ENCODE measurements at places on chromosomes 1 and 21.

- DNase-seq: no peak
Measured at GRCh38 chr1:221981461-221981860, 239.6 kb upstream of the DUSP10 start.

DNA sequence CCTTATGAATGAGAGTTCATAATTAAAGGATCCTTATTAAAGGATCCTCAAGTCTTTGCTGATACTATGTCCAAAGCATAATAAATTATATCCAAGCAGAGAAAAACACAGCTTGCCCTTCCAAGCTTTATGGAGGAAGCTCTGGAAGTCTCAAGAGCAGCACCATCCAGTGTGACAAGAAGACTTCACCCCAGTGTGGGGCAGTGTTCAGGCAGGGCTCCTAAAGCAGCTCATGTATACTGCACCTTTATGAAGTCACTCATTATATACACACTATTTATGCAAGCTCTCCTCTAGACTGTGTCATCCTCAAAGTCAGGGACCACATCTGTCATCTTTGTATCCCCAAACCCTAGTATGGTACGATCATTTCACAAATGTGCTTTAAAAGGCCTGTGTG, 11.9 kb upstream of the CCN1 start:
- DNase-seq: no peak

DNA sequence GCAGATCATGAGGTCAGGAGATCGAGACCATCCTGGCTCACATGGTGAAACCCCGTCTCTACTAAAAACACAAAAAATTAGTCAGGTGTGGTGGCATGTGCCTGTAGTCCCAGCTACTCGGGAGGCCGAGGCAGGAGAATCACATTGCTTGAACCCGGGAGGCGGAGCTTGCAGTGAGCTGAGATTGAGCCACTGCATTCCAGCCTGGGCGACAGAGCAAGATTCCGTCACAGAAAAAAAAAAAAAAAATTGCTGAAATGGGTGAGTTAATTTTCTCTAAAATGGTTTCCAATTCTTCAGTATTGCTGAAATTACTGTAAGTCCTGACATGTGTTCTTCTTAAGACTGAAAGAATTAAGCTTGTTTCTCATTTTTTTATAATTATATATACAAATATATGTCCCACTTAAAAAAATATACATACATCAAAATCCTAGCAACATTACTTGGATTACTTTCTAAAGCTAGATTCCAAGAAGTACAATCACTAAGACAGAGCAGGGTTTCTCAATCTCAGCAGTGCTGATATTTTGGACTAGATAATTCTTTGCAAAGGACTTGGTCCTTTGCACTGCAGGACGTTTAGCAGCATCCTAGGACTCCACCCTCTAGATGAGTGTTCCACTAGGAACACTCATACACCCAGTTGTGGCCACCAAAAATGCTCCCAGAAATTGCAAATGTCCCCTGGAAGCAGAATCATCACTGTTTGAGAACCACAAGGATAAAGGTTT, 24.8 kb downstream of the ZNHIT6 start:
- no peak for DNase-seq

DNA sequence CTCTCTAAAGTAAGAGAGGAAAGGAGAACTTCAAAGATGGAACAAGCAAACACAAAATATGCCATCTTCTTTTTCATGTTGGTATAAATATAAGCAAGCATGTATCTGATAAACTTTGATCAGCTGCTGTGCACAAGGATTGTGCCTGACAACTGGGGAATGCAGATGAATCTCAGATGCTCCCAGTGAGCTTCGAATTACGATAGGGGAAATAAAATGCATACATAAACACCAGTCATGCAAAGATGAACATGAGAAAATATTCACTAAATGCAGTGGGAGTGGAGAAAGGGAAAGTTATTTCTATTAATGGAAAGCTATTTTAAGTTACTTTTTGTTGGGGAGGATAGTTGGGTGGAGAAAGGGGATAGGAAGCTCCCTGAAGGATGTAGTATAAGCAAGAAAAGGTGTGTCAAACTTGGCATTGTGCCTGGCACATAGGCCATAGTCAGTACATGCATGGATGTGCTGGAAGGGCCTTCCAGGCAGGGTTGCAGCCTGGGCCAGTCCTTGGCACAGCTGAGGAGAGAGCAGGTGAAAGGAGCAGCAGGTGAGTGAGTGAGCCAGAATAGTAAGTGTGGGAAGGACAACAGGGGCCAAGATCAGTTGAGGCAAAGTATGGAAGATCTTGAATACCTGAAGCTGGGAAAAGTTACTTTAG, 57.8 kb upstream of the PGD start:
- no peak for DNase-seq

GRCh38 chr21:40337981-40338380, 470.7 kb downstream of the PCP4 start:
- no peak for DNase-seq

GRCh38 chr1:56542651-56543050, 36.7 kb downstream of the PLPP3 start:
- DNase-seq: no peak

- DNase-seq: no peak
Measured at GRCh38 chr21:16376673-16377072, 646.9 kb downstream of the USP25 start.

- DNase-seq: no peak
Measured at GRCh38 chr1:89822109-89822962, 1.5 kb downstream of the LRRC8D start.

GRCh38 chr1:15186846-15187151, 33.3 kb downstream of the TMEM51 start:
- DNase-seq: no peak

DNA sequence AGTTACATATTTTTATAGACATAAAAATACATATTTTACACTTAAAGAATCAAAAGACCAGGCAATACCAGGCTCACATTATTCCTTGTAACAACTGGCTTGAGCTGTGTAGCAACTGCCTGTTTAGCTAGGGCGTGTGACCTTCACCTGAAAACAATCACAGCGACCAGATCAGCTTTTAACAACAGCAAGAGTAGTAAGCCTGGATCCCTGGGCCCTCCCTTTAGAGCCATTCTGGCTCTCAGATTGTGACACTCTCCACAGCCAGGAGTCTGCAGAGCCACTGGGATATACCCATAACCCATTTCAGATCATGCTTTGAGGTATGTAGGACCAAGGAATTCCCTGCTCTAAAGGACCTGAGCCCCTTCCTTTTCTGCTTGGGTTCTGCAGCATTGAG, 29.4 kb upstream of the GNG4 start:
- DNase-seq: no peak

- no peak for DNase-seq
Measured at GRCh38 chr1:58573705-58574591, 3.1 kb downstream of the TACSTD2 start.

DNA sequence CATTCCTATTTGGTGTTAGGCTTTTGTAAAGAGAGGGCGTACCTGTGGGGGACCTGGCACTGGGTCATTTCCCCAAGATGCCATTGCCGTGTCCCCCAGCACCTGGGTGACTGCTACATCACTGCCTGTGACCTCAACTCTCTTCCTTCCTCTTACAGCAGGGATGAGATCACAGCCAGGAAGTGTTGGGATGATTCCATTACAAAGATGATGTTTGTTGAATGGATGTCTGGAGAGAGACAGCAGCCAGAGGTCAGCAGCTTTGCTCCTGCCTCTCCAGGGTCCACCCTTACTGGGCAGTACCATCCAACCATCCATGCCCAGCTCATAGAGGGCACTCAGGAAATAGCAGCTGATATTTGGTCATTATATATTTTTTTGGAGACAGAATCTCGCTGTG, 35.1 kb downstream of the TMEM51 start:
- DNase-seq: no peak

DNA sequence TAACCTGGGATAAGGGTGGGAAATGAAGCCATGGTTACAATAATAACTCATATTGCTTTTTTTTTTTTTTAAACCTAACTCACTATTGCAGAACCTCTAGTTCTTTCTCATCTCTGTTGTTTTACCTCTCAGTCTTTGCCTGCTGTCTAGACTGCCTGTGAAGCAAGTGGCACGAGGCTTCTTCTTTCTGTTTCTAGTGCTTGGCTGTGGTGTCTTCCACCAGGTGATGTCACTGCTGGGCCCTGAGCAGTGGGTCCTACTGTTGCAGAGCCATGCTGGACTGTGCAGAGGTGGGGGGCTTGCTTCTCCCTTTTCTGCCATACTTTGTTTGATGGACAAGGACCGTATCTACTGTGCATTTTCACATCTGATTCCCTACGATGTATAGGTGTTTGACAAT, 51.7 kb downstream of the ZNF326 start:
- no peak for DNase-seq

GRCh38 chr1:37945743-37946702, 830 bp downstream of the INPP5B start:
- DNase-seq: no peak

DNA sequence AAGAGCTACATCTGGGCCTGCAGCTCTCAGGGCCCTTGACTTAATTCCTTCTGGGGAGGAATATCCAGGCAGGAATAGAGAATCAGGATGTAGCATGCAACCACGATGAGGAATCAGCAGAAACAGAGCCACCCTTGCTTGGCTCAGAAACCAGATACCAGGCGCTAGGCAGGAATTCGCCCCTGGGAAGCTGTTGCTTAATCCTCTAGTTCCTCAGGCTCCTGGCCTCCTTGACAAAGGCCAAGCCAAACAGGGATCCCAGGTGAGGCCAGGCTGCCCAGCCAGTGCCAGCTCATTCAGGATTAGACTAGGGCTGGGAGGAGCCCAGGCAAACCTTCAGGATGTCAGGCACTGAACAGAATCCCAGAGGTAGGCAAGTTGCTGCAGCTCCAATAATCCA, 48.2 kb upstream of the IRF2BP2 start:
- DNase-seq: no peak

GRCh38 chr1:93453911-93454310, 6.0 kb downstream of the FNBP1L start:
- no peak for DNase-seq

GRCh38 chr1:211323156-211324063, 3.2 kb upstream of the TRAF5 start:
- peak; percentile 66 for DNase-seq

DNA sequence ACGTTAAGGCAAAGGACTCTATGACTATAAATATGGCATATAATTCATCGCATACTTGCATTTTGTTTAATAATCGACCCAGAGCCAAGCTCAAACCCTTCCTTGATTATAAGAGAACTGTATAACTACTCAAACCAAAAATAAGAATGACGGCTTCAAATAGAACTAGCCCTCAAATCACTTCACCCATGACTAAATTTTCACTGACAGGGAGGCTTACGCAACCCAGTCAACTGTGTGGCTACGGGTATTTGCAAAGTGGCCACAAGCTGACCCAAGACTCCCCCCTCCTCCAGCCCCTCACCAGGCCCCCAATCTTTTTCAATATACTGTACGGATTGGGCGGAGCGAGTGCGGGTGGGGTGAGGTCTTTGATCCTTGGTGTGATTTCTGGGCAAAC, 268.3 kb downstream of the ASTN1 start:
- DNase-seq: no peak

DNA sequence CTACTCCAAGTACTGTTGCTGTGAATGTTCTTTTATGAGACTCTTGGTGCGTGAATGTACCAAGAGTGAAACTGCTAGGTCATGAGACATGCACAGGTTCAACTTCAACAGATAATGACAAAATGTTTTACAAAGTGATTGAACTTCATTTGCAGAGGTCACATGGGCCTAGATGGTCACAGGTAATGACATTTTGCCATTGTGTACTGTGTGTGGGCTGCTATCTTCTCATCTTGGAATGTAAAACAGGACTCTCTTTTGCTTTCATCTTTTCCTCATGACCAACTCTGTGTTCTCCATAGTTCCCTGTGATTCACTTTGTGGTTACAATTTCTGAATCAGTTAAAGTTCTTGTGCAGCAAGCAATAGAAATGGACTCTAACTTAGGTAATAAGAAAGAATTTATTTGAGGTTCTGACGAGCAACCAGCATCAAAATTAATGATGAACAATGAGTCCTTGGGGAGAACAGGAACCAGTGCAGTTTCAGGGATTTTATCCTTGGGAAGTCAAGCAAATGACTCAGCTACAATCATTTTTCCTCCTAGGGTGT, 16.2 kb upstream of the TSNAX start:
- DNase-seq: no peak

- no peak for DNase-seq
Measured at GRCh38 chr1:193417945-193418744, 231.7 kb upstream of the B3GALT2 start.

DNA sequence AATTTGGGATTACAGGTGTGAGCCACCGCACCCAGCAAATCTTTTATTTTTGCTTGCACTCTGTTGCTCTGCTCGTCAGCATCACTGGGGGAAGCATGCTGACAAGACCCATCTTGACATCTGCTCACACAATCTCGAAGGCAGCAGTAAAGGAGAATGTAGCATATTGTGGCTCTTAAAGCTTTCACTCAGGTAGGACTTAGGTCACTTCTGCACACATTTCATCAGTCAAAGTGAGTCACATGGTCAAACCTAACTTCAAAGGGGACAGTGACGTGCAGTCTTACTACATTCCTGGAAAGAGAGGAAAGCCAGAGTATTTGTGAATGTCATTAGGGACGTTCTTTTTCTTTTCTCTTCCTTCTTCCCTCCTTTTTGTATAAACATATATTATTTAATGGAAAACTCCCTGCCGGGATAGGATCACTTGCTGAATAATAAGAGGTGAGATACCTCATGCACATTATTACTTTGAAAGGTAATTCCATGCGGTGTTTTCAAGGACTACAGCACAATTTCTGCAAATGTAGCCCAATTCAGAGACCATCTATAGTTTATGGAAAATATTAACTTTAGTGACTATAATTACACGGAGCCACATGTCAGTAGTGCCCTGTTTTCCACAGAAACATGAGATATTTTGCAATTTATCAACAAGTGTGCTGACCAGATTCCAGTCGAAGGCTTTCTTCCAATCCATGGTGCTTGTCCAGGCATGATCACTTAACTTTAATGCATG, 19.3 kb upstream of the ACBD6 start:
- DNase-seq: no peak

GRCh38 chr1:208243967-208244916, at the start of gene PLXNA2:
Gene PLXNA2 (minus strand): TSS chr1:208244384. CDS start chr1:208217922, 26,462 bp downstream.
- DNase-seq: peak; percentile 77

- no peak for DNase-seq
Measured at GRCh38 chr21:27206368-27206982, 239.6 kb upstream of the ADAMTS5 start.

GRCh38 chr1:44467566-44467965, 62.5 kb downstream of the RNF220 start:
- DNase-seq: no peak

DNA sequence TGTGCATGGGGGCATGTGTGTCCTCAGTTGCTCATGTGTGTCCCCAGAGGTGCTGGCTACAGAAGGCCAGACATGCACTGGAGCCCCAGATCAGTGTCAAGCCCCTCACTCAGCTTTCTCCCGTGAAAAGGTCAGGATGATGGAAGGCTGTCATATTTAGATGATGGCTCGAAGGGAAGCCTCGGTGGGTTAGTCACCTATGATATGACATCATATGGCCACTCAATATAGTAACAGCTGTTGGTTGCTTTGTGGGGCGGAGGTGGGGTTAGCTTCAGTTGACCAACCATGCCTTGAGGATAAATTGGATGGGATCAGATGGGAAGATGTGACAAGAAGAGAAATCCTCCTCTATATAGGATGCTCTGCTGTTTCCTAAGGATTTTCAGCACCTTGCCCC, 43.5 kb upstream of the ATF3 start:
- DNase-seq: no peak

GRCh38 chr1:155034318-155035208, 939 bp downstream of the DCST1 start:
- no peak for DNase-seq

- no peak for DNase-seq
Measured at GRCh38 chr1:245454051-245454450, 299.3 kb downstream of the KIF26B start.

GRCh38 chr1:57393058-57393584, 30.7 kb downstream of the DAB1 start:
- DNase-seq: no peak
